GF-D8 (cell line): ENCODE measurements at places on chromosomes 6 and 20.

- no peak for DNase-seq
These were observed 456.3 kb downstream of the MAFB start for GRCh38 chr20:40232756-40233155.

DNA sequence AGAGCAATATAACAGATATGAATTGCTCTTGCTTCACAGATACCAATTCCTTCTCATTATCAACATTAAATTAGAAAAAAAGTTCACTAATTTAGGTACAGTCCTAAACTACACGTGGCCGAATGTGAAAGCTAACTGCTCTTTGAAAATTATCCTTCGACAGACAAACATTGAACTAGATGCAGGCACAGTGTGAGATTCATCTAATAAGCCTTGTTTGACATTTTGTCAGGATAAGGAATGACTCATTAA lies 1.1 kb downstream of the FAM184A start:
- DNase-seq = no peak

DNA sequence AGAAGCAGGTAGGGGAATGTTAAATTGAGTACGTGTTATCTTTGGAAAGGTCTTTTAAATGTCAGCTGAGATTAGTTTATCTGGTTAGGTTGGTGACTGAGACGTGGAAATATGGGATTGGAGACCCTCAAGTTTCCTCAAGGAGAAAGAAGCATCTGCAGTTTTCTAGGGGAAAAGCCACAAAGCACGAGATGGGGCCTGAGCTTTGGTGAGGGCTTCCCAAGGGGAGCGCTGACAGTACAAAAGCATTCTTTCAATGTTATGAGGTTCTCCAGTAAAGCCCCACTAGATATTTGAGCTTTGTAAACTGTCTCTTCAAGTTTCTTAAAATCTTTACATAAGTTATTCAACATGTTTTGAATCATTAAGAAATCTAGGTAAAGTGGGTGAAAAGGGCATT lies 19.6 kb upstream of the HS3ST5 start:
- DNase-seq = no peak

- no peak for DNase-seq
These were observed 35.9 kb downstream of the ANKRD60 start for GRCh38 chr20:58192567-58192966.

DNA sequence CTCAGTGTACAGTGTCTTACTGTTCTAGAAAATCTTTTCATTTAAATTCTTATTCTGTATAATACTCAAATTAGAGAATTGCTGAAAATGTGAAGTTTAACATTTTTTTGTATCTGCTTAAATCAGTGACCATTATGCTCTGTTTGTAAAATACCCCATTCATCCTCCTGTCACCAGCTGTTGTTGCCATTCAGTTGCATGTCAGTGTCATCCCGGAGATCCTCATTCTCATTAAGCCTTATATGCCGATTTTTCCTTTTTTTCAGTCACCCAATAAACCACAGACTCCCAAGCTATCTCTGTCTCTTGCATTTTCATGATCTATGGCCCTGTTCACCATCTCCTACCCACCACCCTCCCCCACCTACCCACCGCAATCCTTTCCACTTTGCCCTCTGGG lies 20.4 kb downstream of the GTF2H5 start:
- DNase-seq = no peak

- no peak for DNase-seq
These were observed 636.9 kb downstream of the QKI start for GRCh38 chr6:164051427-164051826.

DNA sequence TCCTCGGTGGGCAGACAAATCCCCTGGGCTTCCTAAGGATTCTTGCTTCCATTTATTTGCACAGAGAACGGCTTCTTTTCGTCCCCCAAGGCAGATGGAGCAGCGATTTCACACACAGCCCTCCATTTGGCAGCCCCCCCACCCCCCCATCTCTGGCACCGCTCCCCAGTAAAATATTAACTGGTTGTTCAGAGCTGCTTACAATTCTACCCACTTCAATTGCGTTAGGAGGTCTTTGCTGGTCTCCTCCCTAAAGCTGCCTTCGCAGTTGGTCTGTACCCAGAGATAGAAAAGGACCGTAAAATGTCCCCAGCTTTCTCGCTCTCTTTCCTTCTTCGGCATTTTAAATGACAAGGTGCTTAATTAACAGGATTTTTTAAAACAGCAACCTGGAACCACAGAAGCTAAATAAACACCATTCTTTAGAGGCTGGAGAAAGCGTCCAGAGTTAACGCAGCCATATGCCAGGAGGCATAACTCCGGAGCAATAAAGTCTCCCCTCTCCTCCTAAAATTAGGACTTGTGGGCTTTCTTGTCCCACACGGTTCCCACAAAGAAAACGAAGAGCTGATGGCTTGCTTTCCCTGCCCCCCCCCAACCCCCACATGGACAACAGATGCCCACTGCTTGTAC lies 1.7 kb upstream of the ZMYND8 start:
- DNase-seq = no peak

- no peak for DNase-seq
These were observed 47.9 kb upstream of the ECHDC1 start for GRCh38 chr6:127391094-127391953.
